CD4-positive, alpha-beta T cell treated with Interleukin-2 at 100 ng/mL for 4 hours (primary cell): ENCODE measurements at places on chromosomes 2 and 18.

DNA sequence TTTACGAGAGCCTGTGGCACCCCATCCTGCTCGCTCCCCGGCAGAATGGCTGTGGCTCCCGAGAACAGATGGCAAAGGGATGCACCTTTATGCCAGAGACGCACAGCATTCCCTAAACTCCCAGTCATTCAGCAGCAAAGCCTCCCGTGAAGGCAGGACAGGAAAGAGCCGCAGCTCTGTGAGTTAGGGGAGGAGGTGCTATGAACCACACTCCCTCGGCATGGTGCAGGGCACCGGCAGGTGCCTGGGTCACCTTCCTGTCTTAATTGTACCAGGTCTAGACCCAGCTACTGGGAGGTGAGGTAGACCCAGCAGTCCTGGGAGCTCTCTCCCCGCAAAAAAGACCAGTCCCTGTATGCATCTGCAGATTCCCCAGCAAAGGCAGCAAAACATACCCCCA is 149.8 kb downstream of the TWIST2 start:
- DNase-seq, result no peak

- DNase-seq, result no peak
Measured at GRCh38 chr2:69059731-69060290, 46.8 kb downstream of the ANTXR1 start.

GRCh38 chr2:37367310-37367709 is 22.9 kb downstream of the QPCT start:
- DNase-seq, result no peak

DNA sequence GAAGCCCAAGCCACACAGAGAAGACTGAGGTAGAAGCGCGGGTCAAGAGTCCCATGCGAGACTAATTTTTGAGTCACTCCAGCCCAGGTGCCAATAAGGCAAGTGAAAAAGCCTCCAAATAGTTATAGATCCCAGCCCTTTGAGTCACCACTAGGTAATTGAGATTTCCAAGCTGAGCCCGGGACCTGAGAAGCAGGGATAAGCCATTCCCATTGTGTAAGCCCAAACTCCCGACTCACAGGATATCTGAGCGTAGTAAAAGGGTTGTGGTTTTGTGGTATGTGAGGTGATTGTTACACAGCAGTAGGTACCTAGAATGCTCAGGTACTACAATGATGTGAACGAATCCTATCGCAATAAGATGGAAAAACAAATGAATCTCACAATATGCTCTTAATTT is 560.7 kb downstream of the DSC3 start:
- no peak for DNase-seq

DNA sequence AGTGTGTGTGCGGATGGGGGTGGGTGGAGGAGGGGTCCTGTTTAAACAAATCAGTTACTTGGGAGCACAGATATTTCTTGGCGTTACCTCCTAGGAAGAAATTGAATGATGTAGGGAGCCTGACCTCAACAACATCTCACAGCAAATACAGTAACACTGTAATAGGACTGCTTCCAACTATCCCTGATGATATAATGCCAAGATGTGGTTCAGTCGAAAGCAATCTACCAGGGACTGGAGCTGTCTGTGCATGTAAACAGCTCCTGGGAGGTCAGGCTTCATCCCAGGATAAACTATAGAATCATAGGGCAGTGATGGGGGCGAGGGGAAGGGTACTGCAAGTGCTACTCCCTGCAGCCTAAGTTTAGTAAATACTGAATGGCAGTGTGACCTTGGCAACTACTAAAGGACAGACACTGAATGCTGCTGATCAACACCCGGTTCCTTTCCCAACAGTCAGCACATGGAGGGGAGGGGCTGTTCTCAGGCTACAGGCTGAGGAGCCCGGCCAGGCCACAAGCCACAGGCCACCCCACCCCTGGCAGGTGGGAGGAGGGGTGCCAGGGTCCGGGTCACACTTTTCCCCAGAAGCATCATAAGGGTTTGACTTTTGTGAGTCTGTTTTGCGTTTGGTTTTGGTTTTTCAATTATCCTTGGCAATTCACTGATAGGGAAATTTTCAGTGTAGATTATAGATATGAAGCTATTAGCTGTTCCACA is 85.3 kb upstream of the ZNF397 start:
- DNase-seq, result no peak

DNA sequence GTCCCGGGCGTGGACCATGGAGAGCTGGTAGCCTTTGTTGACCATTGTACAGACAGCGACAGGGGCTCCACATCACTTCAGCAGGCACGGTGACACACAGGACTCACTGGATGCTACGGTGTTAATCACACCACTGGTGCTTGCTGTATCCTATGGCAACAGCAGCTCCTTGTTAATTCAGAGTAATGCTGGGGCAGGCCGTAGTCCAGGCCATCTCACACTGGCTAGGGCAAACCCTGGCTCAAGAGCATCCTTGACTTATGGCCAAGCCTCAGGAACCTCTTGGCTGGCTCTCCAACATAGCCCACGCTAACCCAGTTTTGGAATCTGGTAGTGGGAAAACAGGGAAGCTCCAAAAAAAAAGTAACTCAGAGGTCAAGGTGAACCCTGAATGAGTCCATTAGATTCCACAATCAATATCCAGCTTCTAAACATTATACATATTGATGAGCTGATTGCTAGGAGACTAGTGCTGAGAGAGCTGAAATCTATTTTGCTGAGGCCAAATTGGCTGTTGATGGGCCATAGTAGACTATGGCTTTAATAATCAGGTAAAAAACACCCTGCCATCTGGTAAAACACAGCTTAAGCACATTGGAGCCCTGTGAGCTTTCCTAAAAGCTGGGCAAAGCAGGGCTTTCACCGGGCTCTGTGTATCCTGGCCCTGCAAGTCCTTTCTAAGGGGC is 253.6 kb downstream of the PRKCE start:
- no peak for DNase-seq

- no peak for DNase-seq
Measured at GRCh38 chr2:207403950-207404349, 125.8 kb upstream of the CREB1 start.

GRCh38 chr2:104597942-104598341 is 256.0 kb upstream of the POU3F3 start:
- no peak for DNase-seq

DNA sequence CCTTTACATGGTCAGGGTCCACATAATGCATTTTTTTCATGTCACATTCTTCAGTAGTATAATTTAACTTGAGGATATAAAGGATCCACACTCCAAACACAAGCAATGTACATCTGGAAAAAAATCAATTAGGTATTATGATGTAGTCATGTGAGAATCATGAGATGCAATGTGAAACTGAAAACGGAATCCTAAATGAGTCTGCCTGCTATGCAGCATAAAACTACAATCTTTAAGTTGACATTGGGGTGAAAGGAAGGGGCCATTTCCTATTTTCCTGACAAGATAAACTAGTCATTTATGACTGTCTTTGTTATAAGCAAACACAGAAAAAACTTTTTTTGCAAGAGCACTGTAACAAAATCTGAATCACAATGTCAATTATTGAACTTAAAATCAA is 27.6 kb downstream of the ST3GAL5 start:
- DNase-seq, result peak; percentile 44

DNA sequence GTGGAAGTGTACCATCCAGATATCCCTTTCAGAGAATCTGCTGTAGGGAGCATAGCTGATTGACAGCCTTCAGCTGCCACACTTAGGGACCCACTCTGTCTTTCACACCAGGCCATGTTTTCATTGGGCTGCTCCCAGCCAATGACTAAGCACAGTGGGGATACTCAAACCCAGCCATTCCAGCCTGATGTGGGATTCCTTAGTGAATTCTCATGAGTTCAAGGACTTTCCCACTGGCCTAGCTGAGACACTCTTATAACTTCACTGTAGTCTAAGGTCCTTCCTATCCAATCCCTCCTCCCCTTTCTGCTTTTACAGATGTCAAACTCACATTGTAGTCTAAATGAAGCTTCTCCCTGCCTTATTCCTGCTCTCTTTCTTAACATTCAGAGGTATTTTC is 201.2 kb downstream of the PIK3C3 start:
- DNase-seq, result no peak

GRCh38 chr18:9441061-9441460 is 34.3 kb upstream of the RALBP1 start:
- DNase-seq, result no peak

GRCh38 chr2:215620528-215620927 is 184.7 kb upstream of the FN1 start:
- no peak for DNase-seq

DNA sequence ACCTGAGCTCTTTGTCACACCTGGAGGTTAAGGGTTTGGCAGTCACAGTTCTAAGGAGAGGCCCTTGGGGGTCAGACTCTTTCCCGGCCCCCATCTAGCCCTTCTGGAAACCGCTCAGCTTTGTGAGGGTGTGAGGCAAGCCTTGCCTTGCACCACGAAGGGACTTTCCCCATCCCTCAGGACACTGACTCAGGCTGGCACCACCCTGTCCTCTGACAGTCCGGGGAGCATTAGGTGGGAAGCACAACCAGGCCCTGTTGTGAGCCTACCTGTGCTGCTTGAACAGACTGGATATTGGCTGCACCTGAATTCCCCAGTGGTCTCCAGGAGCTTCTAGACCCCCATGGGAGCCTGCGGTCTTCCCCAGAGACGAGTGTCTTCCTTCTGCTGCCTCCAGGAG is 47.0 kb upstream of the GBX2 start:
- no peak for DNase-seq

DNA sequence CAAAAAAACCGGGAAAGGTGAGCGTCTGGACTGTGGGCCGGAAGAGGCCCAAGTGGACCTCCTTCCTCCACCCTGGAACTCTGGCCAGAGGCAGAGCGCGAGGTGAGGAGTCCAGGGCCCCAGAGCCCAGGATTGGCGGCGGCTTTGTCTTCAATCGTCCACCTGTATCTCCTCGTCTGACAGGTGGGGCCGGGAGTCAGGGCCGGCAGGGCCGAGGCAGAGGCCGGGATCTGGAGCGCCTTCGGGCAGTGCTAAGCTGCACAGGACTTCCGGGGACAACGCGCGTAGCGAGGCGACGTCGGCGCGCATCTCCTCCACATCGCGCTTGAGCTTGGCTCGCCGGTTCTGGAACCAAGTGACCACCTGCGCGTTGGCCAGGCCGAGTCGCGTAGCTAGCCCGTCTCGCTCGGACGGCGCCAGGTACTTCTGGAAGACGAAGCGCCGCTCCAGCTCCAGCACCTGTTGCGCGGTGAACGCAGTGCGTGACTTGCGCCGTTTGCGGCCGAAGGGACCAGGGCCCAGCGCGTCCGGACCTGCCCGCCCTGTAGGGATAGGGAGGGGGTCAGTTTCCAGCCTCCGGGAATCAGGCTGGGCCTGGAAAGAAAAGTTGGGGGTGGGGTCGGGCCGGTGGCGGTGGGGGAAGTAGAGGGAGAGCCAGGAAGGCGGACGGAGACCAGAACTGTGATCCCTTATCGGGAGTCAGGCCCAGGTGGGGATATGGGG is 1.5 kb downstream of the LBX2 start:
- DNase-seq, result peak; percentile 28

DNA sequence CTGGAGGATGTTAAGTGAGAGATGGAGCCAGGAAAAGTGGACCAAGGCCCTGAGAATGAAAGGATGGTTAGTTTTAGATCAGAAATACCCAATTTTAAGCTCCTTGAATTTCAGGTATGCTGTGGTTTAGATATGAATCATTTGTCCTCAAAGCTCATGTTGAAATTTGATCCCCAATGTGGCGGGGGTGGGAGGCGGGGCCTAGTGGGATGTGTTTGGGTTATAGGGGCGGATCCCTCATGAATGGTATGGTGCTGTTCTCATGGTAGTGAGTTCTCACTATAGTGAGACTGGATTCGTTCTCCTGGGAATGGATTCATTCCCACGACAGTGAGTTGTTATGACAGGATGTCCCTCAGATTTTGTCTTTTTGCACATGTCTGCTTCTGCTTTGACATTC is 11.4 kb downstream of the MYO5B start:
- DNase-seq, result no peak

- DNase-seq, result no peak
Measured at GRCh38 chr18:31666055-31666454, 18.3 kb downstream of the B4GALT6 start.

GRCh38 chr2:47062681-47063537 is 92.2 kb downstream of the STPG4 start:
- no peak for DNase-seq

GRCh38 chr18:48547531-48547981 is 8.7 kb downstream of the CTIF start:
- no peak for DNase-seq

DNA sequence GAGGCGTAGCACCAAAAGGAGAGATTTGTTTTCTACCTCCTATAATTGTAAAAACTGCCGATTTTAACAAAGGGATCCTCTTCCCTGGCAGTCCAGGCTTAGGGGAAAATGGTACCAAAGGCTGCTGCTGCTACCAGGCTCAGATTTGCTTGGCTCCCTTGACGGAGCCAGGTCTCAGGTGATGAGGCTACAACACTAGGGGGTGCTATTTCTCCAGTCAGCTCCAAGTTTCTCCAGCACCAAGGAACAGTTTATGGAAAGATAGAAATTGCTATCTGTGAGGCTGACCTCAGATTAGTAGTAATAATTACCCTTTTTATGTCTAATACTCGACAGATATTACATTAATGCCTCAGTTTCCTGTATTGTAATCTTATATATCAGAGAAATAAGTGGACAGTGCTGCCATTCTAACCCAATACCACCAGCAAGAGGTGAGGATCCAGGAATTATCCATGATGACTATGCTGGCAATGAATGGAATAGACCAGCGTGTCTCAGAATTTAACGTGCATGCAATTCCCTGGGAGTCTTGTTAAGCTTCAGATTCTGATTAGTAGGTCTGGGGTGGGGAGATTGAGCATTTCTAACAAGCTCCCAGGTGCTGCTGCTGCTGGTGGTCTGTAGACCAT is 111.3 kb downstream of the ESCO1 start:
- DNase-seq, result peak; percentile 38

DNA sequence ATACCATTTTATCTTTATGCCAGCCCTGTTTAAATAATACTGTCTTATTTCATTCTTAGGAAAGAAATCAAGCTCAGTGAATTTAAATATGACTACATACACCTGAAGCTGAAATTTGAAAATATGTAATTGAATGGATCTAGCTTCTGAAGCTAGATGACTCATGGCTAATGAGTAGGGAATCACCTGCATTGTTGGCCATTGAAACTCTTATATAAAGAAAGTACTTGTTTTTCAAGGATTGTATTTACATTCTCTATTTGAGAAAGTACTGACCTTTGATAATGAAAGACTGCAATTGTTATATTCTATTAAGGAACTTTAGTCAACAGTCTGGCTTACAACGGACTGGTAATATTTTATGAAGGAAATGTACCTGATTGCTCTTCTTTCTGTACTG is 346.7 kb upstream of the LRATD1 start:
- no peak for DNase-seq

- no peak for DNase-seq
Measured at GRCh38 chr2:235773188-235773928, 279.5 kb downstream of the AGAP1 start.

- DNase-seq, result no peak
Measured at GRCh38 chr2:105600949-105601794, 143.5 kb upstream of the NCK2 start.

- no peak for DNase-seq
Measured at GRCh38 chr2:163737190-163737439, 1.3 kb upstream of the FIGN start.
